ENCODE measurements at places on chromosomes 3 and 15.

- DNase-seq = no peak
Observed at GRCh38 chr15:63858881-63859280, 25.1 kb upstream of the HERC1 start.

DNA sequence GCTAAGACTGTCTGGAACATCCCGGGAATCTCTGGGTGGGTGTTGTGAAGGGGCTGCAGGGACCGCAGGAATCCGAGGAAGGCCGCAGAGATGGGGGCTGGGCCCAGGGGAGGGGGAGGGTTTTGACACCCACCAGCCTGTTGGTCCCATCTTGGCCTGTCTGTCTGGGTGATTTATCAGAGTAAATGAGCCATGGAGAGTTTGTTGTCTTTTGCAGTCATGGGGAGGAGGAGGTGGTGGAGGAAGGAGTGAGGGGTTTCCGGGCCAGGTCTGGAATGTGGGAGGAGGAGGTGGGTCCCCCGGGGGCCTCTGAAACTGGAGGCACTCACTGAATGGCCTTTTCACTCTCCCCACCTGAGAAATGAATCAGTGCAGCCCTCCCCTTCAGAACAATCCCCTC lies 11.5 kb downstream of the SEMA3F start:
- no peak for DNase-seq

- no peak for DNase-seq
Observed at GRCh38 chr3:170364965-170365364, 7.5 kb downstream of the SKIL start.

GRCh38 chr3:150180334-150180733 lies 209.6 kb upstream of the PFN2 start:
- DNase-seq = no peak

DNA sequence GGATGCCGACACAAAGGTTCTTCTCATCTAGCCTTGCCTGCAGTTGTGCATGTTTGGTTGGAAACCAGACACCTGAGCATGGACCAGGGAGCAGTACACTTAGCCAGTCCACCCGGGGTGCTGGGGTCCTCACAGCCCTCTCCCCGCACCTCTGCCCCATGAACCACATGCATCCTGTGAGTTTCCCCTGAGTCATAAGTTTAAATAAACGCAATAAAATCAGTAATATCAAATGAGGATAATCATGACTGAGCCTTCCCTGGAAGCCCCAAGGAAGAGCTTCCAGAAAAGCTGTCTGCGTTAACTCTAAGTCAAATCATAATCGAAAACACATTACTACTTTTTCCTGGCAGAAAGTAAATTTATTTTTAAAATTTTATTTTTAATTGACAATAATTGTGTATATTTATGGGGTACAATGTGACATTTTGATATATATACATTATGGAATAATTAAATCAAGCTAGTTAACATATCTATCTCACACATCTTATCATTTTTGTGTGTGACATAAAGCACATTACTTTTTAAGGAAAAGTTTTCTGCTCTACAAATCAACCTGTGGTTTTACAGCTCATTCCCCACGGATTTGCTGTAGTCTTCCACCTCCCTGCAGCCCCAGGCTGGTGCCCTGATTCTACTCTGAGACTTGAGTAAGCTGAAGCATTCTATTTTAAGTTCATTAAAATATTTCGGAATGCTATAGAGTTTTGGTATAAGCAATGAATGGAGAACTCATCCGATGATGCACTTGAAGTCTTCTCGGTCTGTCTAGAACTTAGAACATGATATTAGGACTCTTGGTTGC lies 166.0 kb upstream of the EIF1B start:
- no peak for DNase-seq

DNA sequence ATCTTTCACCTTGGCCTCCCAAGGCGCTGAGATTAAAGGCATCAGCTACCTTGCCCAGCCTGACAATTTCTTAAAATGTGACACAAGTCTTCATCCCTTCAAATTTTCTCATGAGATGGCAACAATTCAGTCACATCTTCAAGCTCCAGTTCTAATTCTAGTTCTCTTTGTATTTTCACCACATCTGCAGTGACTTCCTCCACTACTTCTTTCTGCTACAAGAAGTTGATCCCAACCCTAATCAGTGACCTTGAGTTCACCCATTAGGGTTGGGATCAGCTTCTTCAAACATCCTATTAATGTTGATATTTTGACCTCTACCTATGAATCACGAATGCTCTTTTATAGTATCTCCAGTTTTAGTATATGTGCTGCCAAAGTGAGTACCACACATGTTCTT lies 59.8 kb downstream of the TRIM71 start:
- DNase-seq = no peak

DNA sequence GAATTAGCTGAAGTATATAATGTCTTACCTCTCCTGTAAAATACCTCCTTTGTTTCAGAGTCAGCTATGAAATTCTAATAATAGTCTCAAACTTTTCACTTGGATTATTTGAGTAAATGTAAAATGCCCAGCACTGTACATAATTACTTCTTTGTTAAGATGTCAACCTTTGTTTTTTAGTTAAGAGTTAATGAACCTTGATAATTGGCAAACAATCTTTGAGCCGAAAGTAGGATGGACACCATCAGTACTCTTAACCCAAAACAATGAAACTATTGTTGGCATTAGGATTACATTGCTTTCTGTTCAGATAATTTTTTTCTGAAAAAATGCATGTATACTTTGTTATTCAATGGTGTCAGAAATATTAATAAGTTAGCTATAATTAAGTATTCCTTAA lies 3.0 kb upstream of the NECTIN3 start:
- no peak for DNase-seq

GRCh38 chr15:56058986-56059385 lies 65.6 kb upstream of the NEDD4 start:
- DNase-seq = no peak

GRCh38 chr3:129732200-129732876 lies 125.9 kb upstream of the PLXND1 start:
- DNase-seq = no peak

DNA sequence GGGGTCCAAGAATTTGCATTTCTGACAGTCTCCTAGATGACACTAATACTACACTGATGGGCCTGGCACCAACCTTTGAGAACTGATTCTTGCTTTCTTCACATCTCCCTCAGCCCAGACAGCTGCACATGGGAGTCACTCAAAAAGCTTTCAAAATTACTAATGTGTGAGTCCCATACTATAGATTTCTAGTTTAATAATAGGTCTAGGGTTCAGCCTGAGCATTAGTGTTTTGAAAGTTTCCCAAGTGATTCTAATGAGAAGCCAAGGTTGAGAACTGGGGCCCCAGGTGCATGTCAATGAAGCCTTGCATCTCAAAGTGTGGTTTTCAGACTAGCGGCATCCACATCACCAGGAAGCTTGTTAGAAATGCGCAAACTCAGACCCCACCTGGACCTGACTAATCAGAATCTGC lies 159.9 kb upstream of the CMC1 start:
- no peak for DNase-seq

GRCh38 chr15:72154316-72154715 lies 36.1 kb downstream of the SENP8 start:
- DNase-seq = no peak

Data from left lobe of liver (tissue), 2 donors.